ENCODE measurements at places on chromosomes 12 and 14.

DNA sequence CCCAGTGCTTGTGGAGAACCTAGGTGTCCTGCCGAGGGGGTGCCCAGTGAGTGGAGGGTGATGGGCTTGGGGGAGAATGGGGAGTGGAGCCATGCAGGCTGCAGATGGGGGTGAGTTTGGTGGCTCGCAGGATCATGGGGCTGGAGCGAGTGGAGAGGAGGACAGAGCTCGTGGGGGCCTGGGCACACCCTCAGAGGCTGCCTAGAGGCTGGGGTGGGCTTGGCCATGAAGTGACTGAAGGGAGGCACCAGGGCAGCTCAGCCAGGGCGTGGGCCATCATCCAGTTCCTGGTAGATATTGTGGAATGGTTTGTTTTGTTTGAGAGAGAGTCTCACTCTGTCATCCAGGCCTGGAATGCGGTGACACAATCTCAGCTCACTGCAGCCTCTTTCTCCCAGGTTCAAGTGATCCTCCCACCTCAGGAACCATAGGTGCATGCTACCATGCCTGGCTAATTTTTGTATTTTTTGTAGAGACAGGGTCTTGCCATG, 43.4 kb upstream of the AMN start:
- DNase-seq = no peak

DNA sequence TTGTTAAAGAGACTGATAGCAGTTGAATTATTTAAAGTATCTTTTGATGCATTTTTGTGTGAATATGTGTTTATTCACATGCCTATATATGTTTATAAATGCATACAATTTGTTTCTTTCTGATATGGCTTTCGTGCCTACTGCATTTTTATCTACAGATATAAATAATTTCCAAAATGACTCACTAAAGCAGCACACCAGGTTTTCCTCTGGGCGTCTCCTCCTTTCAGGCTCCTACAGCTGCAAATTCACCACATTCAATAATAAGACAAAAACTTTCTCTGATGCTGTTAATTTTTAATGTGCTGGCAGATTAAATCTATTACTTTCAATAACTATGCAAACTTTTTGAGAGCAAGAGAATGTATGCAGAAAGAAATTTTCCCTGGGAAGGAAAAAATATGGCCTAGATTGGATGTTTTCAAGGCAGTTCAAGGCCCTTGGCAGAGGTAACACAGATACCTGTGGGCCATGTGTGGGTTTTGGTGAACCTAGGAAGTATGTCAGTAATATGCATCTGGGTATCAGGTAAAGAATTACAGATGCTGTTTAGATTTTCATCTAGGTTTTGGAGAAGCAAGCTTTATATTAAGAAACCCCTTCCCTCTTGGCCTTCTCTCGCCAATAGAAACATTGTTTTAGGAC, 381.8 kb downstream of the EGLN3 start:
- DNase-seq = no peak

- no peak for DNase-seq
These were observed 447 bp downstream of the CD63 start for GRCh38 chr12:55728186-55728938.

DNA sequence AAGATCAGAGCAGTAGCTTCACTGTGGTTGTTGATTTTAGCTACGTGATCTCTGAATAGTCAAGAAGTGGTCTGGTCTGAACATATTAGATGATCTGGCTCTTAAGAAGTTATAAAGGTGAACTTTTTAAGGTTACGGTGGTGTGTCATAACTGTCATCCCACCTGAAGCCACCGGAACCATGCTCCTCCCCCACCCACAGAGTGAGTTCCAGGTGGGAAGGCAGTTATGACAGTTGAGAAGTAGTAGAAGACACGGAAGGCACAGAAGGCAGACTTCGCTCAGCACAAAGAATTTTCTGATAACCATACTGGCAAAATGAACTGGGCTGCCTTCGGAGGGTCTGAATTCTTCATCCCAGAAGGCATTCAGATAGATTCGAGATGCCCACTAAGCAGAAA, 90.0 kb upstream of the RIC8B start:
- DNase-seq = no peak

- no peak for DNase-seq
These were observed 4.8 kb downstream of the TULP3 start for GRCh38 chr12:2895511-2895910.

- DNase-seq = no peak
These were observed 19.1 kb upstream of the AMN start for GRCh38 chr14:102903248-102903888.

- no peak for DNase-seq
These were observed 194.2 kb downstream of the GXYLT1 start for GRCh38 chr12:41950455-41950854.

DNA sequence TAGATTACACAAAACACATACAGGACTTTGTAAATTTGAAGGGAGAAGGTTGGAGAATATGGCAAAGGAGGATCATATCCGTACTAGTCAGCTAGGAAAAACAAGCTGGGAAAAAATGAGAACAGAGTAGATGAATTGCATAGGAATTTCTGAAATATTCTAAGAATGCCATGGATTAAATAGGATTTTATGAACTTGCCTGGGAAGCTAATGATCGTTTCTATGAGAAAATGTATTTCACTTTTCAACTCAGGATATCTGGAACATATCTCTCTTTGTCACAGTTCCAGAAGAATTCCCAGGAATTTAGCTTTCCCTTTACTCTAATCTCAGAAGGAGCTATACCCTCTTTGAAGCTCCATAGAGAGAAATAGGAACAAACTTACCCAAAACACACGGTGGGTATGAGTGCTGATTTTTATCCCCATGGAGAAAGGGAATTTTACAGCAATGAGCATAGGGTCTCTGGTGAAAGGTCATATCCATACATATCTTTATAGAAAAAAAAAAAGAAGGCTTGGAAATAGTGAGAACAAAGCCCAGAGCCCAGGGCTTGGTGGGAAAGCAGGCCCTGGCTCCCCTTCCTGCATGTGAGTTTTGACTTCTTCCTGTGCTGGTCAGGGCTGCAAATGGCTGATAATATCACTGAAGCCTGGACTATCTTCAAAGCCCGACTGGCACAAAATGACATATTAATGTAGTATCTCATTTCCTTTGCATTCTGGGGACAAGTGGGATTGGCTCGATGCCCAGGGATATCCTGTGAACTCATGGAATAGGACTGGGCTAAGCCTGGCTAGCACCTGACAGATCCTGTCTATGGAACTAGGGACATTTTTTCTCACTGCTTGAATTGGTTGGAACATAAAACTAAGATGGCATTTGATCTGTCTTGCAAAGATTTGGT, 136.3 kb downstream of the AEBP2 start:
- DNase-seq = no peak

- no peak for DNase-seq
These were observed 408.9 kb downstream of the NAV3 start for GRCh38 chr12:78239544-78239943.

GRCh38 chr12:5856692-5857091, 88.4 kb downstream of the ANO2 start:
- DNase-seq = no peak

DNA sequence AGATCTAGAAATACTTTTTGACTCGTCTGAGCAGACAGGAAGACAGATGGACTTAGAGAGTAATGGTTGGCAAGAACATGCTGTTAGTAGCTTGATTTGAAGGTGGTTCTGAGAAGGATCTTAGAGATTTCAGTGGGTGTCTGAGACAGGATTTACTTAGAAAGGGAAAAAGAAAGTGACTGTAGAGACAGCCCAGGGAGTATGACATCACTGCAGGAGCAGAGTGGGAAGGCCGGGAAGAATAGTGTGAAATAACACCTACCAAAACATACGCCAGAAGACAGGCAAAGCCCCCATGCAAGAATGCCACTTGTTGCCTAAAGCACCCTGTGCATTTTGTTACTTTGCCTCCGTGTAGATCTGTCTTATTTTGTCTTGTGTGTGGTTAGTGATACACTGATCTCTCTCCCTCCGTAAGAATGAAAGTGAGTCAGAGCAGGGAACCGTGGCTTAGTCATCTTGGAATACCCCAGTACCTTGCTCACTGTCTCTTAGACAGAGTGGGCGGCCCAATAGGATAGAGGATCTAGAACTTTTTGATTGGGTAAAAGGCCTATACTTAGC, 161.3 kb upstream of the IFNG-AS1 start:
- no peak for DNase-seq

DNA sequence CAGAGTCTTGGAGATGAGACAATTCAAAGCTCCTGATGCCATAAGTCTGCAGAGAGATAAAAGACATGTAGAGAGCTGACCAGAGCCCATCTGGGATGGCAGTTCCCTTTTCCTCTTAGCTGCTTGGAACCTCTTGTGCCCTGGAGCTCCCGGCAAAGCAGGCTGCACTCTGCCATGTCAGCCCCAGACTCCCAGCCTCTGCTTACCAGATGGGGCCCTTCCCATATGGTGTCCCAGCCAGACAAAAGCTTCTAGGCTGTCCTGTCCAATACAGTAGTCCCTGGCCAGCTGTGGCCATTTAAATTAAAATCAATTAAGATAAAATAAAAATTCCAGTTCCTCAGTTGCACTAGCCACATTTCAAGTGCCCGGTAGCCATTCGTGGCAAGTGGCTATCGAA, 303.9 kb downstream of the TTC6 start:
- DNase-seq = no peak

DNA sequence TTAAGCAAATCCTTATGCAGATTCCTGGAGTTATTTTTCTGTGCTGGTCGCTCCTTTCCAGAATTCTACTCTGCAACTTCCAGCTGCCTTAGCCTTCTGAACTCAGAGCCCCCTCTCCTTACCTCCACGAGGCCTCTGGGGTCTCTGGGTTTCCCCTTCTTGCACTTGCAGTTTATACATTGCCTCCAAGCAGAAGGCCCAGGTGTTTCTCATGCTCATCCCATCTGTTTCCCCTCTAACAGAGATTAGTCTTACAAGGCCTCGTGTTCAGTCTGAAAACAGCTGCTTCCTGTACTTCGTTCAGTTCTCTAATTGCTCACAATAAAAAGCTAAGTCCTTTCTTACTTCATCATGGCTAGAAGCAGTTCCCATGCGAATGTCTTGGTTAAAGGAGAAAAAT, 134.4 kb upstream of the FGD4 start:
- DNase-seq = no peak

DNA sequence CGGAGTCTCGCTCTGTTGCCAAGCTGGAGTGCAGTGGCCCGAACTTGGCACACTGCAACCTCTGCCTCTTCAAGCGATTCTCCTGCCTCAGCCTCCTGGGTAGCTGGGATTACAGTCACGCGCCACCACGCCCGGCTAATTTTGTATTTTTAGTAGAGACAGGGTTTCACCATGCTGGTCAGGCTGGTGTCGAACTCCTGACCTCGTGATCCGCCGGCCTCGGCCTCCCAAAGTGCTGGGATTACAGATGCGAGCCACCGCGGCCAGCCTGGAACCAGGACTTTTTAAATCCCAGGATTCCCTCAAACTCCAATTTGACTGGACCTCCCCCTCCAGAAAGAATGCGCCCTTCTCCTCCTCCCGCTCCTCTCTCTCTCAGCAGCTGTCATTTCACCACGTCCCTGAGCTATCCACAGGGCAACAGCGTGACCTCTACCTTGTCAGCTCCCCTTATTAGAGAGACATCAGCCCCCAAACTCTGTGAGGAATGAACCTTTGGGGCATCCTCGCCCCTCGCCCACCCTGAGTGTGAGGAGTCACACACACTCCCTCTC, 2.0 kb downstream of the ESYT1 start:
- DNase-seq = no peak

GRCh38 chr12:130185455-130186391, 23.5 kb downstream of the FZD10 start:
- no peak for DNase-seq

DNA sequence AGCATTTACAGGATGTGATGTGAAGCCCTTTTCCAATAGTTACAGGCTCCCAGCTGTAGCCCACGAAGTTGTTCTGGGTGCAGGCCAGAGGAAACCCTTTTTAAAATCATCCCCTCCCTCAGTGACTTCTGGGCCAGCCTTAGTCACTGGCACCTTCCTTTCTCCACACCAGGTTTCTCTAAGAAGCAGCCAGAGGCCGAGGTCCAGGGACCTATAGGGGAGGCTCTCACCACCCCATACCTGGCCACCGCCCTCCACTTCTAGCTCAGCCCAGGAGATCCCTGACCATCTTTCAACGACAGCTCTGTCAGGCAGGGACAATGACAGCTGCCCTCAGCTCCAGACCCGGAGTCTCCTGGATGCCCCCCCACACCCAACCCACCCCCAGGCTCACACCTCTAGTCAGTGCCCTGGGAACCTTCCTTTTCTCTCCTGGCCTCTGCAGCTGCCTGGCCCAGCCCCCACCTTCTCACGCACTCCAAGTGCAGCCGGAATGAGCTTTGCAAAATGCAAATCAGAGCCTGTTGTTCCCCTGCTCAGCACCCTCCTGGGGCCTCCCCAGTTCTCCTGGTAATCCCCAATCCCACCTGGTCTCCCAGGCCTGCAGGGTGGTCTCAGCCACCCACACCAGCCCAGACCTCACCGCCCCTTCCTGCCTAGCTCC, 46.7 kb downstream of the TESC start:
- no peak for DNase-seq

GRCh38 chr12:126358806-126359205, 1293.6 kb downstream of the AACS start:
- no peak for DNase-seq

GRCh38 chr12:89523843-89524540, 604 bp downstream of the GALNT4 start:
- DNase-seq = no peak

- DNase-seq = no peak
These were observed 191.6 kb upstream of the E2F7 start for GRCh38 chr12:77256956-77257355.

Data from activated naive CD4-positive, alpha-beta T cell (primary cell).